ENCODE measurements at places on chromosomes 2 and 18.
A peak's percentile ranks its signal among the peaks of the same experiment; 100 is the strongest.

GRCh38 chr2:120983344-120983743 lies 247.7 kb downstream of the GLI2 start:
- DNase-seq: no peak

DNA sequence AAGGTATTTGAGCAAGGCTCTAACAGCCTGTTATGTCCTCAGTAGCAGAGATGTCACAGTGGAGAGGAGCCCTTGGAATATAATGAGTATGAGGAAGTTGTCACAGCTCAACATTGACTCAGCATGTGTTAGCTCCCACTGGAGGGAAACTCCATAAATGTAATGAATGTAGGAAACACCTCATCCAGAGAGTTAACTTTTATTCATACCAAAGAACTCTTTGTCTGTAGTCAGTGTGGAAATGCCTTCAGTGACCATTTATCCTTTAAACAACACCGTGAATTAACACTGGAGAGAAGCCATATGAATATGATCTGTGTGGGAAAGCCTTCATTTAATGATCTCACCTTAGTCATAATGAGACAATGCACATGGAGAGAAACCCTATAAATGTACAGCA lies 59.7 kb downstream of the CYP1B1 start:
- DNase-seq: no peak

DNA sequence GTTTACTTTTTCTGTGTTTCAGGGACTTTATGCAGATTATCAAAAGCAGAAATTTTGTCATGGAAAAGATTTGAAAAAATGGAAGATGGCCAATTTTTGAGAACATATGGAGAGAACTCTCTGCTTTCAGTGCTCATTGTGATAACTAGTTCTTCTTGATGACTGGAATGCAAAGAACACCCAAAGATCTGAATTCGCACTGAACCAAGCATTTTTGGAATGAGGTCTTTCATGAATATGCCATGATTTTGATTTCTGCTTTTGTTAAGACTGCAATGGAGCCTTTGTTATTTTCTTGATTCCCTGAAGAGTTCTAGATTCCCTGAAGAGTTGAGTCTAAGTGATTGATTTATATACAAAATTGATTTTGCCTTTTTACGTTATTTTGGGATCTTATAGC lies 124.1 kb downstream of the FMNL2 start:
- DNase-seq: no peak

GRCh38 chr2:207008105-207008990 lies 69.0 kb downstream of the CPO start:
- DNase-seq: no peak

DNA sequence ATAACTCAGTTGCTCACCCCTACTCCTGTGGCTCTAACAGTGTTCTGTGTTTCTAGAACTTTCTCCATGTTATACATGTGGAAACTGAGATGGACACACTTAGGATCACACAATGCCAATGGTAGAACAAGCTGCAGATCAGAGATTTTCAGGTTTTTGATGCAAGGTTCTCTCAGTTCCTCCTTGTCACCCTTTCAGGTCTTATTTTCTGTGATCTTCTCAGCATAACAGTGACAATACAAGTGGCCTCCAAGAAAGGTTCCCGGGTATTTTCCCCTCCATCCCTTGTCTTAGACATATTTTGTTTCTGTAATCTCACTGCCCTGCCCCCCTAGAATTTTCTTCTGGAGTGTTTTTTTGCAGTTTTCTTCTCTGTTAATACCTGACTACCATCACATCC lies 6.2 kb upstream of the MGAT5 start:
- DNase-seq: no peak

DNA sequence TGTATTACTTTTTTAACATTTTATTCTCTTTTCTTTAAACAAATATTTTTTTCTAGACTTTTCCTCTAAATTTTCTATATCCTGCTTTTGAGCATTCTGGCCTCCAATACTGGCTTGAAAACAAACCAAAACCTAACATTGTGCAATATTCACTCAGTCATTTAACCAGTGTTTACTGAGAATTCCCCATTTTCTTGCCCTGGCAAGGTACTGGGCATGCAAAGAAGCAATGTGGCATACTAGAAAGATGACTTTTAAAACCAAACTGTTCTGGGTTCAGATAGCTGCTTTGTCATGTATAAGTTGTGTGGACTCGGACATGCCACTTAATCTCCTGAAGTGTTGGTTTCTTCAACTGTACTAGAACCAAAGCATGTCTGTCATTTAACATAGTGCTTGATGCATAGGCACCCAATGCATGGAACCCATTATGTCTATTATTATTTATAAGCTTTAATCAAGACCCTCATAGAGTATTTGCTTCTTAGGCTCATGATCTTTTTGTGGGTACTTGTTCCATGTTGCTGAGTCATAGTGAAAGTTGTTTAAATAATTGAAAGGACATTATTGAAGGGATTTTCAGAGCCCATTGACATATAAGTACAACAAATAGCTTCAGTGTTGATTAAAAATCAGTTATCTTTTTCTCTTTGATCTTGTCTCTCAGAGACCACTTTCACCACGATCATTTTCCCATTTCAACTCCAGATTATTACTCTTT lies 185.4 kb upstream of the OSR1 start:
- DNase-seq: no peak

DNA sequence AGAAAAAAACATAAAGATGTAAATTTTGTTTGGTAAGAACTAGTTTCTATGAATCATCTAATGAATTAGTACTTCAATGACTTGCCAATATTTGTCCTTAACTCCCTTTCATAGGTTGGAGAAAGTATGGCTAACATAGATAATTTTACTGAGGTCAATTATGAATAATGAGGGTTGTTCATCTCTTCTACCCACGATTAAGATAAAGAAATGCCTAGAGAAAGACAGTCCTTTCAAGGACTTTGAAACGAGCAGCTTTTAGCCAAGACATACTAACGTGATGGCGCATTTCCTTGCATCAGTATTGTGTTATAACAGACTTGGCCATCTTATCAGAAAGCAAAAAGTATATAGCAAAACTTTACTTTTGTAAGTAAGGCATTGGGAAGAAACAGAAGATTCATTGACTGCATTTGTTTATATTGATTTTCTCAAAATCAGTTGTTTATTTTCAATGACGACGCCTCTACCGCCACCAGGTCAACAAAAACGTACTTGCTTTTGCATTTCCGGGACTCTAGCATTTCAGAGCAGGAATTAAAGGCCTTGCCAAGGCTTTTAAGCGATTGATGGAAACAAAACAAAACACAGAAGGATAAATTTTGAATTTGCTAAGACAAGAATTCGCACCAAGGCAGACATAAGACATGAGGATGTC lies 961 bp downstream of the RBM43 start:
- no peak for DNase-seq

- no peak for DNase-seq
These were observed 27.2 kb downstream of the CLUL1 start for GRCh38 chr18:623761-624620.

DNA sequence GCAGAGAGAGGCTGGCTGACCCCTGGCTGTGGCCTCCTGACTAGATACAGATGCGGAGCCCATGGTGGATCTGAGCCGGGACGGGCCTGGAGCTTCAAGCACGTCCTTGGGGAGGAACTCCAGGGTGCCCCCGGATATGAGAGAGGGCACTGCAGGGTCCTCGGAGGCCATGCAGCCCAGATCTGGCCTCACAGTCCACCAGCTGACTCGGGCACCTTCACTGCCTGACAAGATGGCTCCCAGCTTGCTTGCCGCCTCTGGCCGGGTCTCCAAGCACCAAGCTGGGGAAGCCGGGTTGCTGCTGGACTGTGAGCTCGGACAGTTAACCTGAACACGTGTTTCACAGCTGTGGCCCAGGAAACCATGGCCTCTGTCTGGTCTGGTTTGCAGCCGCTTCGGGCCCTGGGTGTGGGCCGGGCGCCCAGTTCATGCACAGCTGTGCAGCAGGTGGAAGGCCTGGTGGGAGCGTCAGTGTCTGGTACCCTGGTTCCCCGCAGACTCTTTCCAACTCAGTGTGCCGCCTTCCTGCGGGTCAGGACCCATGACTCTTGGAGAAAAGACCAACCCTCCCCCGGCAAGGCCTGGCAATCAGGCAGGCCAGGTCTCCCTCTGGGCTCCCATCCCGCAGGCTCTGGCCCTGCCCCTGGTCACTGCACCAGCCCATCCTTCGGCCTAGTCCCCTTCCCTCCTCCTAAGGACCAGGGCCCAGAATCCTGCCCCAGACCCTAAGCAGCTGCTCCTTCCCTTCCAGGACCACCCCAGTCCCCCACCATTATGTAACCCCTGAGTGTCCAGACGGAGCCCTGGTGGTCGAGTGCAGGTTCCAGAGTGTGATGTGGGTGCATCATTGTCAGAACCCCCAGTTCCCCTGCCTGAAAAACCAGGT lies 74.6 kb upstream of the OTOS start:
- no peak for DNase-seq

DNA sequence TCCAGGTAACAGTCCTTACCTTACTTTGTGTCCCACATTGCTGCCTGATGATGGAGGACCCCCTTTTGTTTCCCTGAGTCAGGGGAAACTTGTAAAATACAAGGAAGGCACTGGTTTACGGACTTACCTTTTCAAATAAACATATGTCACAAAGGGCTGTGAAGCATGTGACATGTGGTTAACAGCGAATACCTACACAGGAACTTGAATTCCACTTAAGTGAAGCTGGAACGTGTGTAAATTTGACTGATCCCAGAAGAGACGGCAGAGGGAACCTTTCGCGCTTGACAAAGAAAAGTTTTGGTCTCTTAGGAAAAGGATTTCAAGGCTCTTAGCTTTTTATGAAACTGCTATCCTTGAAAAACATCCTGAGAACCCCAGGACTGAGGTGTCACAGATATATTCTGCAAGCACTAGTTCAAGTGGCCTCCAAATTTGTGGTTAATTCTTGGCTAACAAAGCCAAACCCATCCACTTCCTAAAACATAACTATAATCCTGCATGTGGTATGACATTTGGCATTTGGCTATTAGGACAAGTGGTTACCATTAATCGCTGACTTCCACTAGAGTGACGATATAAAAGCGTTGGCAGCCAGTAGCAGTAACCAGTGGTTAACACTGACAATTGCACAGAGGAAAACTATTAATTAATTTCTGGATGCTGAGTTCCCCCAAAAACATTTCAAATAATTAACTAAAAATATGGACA lies 55.6 kb downstream of the ITGB6 start:
- DNase-seq: no peak

GRCh38 chr2:120601566-120601965 lies 134.1 kb upstream of the GLI2 start:
- DNase-seq: no peak

GRCh38 chr18:59952283-59953007 lies 52.6 kb downstream of the PMAIP1 start:
- no peak for DNase-seq

DNA sequence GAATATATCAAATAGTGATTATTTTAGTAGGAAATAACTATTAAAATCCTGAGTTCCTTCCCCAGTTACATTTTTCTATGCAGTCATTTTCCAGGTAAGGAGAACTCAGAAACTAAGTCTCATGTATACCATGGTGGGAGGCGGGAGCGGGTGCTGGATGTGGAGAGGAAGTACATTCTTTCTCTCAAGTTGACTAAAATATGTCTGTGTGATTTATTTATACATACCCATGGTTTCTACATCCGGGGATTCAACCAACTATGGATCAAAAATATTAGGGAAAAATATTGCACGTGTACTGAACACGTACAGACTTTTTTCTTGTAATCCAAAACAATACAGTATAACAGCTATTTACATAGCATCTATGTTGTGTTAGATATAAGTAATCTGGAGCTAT lies 6.8 kb downstream of the ZCCHC2 start:
- DNase-seq: no peak

GRCh38 chr2:230430957-230431910 lies 15.2 kb downstream of the SP100 start:
- DNase-seq: no peak

DNA sequence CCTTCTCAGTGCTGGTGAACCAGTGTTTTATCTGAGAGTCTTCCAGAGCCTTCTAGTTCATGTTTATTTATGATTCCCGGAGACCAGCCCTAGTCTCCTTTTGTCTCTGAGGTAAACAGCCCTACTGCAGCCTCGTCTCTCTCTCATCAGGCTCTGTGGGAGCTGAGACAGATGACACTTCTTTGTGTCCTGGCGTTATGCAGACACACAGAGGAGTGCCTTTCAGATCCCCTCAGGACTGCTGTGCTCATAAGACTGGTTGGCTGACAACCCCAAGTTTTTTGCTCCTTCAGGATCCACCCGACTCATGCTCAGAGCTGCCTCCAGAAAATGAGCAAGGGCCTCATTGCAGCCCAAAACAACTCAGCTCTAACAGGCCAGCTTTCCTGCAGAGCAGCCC lies 523.8 kb upstream of the SPHKAP start:
- DNase-seq: no peak

GRCh38 chr2:24920809-24921441 lies 888 bp upstream of the ADCY3 start:
- DNase-seq: no peak

DNA sequence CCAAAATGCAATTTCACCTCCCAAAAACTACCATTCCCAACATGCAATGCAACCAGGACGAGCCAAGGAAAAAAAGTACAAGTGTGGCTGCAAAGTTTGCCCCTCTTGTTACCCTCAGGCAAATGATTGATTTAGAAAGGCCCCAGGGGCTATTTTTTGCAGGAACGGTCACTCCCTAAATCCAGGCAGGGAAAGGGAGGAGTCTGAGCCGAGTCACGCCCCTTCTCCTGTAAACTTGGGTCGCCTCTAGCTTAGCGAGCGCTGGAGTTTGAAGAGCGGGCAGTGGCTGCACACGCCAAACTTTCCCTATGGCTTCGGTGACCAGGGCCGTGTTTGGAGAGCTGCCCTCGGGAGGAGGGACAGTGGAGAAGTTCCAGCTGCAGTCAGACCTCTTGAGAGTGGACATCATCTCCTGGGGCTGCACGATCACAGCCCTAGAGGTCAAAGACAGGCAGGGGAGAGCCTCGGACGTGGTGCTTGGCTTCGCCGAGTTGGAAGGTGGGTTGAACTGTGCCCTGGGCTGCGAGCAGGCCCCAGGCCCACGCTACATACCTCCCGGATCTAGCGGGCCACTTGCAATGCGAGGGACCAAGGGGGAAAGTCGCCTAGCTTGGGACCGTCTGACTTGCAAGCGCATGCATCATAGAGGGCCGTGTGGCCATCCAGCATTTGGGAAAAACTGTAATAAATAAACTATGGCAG lies at the start of gene GALM:
TSS of gene GALM (plus strand) at position 261 of the 702 bp plus-strand sequence. CDS start at position 309, 48 bp downstream.
- DNase-seq: peak; percentile 43

- no peak for DNase-seq
These were observed 67.0 kb upstream of the ITGB6 start for GRCh38 chr2:160267022-160267421.

GRCh38 chr2:29796446-29796845 lies 124.9 kb downstream of the ALK start:
- DNase-seq: no peak

- no peak for DNase-seq
These were observed 29.2 kb downstream of the UNC50 start for GRCh38 chr2:98637401-98638147.

GRCh38 chr2:19786408-19787058 lies 115.2 kb downstream of the TTC32 start:
- no peak for DNase-seq

GRCh38 chr2:120660771-120661459 lies 74.8 kb upstream of the GLI2 start:
- no peak for DNase-seq

DNA sequence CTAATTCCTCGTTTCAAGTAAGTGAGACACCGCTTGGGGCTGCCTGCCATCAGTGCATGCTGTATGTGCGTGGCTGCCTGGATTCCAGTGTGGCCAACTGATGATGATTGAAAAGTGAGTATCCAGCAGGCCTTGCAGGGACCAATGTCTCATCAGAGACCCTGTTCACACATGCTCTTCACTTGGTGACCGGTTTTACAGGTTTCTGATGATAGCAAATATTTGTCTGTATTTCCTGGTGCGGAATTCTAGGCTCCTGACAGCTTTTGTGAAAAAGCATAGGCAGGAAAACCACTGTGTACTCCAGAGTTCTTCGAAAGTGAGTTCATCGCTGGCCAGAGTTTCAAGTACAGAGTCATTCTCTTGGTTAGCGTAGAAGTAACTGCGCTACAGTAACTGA lies 13.8 kb upstream of the YWHAQ start:
- DNase-seq: no peak
